ENCODE measurements at places on chromosomes 3 and 15.

GRCh38 chr3:151276687-151277042 lies 1.7 kb downstream of the P2RY14 start:
- no peak for DNase-seq

- DNase-seq, result no peak
Observed at GRCh38 chr3:11948331-11948730, 55.9 kb upstream of the SYN2 start.

DNA sequence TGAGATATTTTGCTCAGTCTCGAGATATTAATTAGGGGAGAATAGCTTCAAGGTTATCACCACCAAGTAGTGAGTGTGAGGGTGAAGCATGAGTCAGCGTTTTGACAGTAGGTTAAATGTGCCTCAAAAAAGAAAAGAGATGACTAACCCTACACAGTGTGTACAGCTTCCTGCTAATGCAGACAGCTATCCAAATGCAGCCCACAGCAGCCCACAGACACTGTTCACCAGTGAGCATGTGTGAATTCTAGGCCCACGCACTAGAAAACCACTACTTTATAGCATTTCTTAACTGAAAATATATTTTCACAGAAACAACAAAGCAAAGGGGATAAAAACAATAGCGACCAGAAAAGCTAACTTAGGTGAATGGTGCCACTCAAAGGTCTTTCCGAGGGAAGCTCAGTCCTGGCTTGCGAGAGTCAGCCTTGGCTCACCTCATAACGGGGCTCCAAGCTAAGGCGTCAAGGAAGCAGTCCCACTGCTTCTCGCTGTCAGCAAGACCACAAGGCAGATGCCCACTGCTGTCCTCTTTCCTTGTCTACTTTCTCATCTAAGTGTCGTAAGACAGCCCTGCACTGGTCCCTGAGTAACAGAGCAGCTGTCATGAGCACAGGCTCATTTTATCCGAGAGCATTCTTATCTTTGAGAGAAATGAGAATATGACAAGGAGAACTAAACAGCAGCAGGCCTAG lies 47.6 kb downstream of the TXNRD3 start:
- no peak for DNase-seq

- DNase-seq, result no peak
Observed at GRCh38 chr15:96037584-96037983, 292.9 kb upstream of the NR2F2 start.

- DNase-seq, result no peak
Observed at GRCh38 chr3:108406063-108406660, 104.2 kb downstream of the MYH15 start.

DNA sequence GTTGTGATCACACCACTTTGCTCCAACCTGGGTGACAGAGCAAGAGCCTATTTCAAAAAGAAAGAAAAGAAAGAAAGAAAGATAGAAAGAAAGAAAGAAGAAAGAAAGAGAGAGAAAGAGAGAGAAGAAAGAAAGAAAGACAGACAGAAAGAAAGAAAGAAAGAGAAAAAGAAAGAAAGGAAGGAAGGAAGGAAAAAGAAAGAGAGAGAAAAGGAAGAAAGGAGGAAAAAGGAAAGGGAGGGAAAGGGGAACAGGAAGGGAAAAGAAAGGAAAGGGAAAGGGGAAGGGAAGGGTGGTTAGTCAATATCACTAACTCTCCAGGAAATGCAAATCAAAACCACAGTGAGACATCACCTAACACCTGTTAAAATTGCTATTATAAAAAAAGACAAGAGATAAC lies 18.2 kb downstream of the OR5K4 start:
- no peak for DNase-seq

DNA sequence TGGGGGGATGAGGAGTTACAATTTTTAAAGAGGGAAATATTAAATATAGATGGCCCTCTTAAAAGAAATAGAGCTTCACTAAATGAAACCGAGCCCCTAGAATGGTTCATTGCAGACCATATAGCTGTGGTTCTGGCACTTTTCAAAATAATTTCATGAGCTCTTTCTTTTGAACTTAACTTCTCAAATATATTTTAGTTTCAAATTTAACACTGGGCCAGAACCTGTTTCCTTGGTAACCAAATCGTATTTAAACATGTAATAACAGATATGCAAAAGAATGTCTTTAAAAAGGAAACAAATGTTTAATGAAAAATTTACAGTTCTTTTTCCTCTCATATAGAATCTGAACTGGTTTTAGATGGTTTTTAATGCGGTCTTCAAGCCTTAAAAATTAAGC lies 20.1 kb downstream of the ZBTB38 start:
- DNase-seq, result no peak

DNA sequence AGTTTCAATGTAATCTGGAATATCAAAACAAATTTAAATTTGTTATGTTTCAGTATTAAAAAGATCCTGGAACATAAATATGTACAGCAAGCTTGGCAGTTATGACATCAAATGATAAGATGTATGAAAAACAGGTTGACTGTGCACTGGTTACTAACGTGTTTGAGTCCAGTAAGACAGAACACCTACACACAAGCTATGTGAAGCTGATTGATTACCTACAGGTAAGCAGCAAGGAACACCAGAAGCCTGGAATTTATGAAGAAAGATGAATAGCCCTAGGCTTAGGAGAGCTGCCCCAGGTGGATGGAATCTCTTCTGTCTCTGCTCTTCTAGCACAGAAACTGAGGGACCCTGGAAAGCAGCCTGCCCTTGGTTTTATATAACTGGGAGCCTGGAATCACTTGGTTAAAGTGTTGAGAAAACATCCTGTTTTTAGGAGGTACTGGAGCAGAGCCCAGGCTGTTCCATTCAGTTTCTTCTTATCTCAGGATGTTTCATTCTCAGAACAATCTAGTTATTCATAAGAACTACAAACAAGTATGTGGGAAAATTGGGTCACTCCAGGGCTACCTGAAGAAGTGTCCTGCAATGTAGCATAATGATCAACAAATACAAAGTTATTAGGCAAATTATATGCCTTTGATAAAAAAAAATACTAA lies 36.3 kb downstream of the SLITRK3 start:
- DNase-seq, result peak; percentile 13

DNA sequence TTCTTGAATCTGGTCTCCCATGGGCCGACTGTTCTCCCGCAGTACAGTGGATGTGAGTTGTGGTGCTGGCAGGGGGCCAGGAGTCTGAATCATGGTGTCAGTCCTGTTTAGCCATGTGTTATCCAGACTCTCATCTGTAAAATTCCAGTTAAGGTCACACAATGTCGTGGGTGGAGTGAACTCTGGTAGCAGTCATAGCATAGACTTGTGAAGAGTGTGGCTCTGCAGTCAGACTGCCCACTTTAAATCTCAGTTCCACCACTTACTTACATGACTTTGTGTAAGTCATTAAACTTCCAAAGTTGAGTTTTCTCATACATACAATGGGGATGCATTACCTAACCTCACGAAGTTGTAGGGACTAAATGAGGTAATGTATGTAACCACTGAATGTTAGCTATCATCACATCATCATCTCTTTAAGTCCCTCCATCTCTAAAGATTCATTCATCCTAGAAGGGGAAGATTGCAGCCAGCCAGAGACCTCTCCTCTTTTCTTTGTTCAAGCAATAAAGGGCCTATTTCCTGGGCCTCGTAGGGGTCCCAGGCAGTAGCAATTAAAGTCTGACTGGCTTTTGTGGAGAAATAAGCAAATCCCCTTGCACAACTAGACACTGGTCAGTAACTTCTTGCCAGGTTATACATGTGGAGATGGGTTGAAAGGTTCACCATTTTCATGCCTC lies 93.9 kb downstream of the PCCB start:
- peak; percentile 76 for DNase-seq

GRCh38 chr15:57352535-57353316 lies 23.6 kb upstream of the CGNL1 start:
- no peak for DNase-seq

- no peak for DNase-seq
Observed at GRCh38 chr15:95880031-95880570, 450.4 kb upstream of the NR2F2 start.

Data from NCI-H1105 treated with DMSO at 0.1 percent for 48 hours (cell line).